ENCODE measurements at places on chromosomes 6 and 20.
A peak's percentile ranks its signal among the peaks of the same experiment; 100 is the strongest.

GRCh38 chr6:130362128-130362527 is 3.7 kb upstream of the TMEM200A start:
- no peak overlapping the region for H3K4me3 ChIP-seq
- H3K4me1 ChIP-seq, result peaks cover 4% of the 10 kb centered on the region
- H3K27ac ChIP-seq, result no peak overlapping the region
- no peaks in the 10 kb centered on the region for H3K36me3 ChIP-seq

GRCh38 chr20:40287683-40288082 is 401.4 kb downstream of the MAFB start:
- DNase-seq, result no peak
- H3K27me3 ChIP-seq, result no peaks in the 10 kb centered on the region
- no peaks in the 10 kb centered on the region for H3K4me1 ChIP-seq

- no peaks in the 10 kb centered on the region for H3K36me3 ChIP-seq
- no peak overlapping the region for H3K27ac ChIP-seq
- DNase-seq, result no peak
- H3K4me1 ChIP-seq, result no peaks in the 10 kb centered on the region
Measured at GRCh38 chr20:62210496-62210855, 9.6 kb downstream of the HRH3 start.

GRCh38 chr6:41986339-41986738 is 44.7 kb upstream of the CCND3 start:
- H3K27me3 ChIP-seq, result no peaks in the 10 kb centered on the region
- no peak for DNase-seq
- H3K4me3 ChIP-seq, result no peak overlapping the region
- H3K4me1 ChIP-seq, result peaks cover 10% of the 10 kb centered on the region

DNA sequence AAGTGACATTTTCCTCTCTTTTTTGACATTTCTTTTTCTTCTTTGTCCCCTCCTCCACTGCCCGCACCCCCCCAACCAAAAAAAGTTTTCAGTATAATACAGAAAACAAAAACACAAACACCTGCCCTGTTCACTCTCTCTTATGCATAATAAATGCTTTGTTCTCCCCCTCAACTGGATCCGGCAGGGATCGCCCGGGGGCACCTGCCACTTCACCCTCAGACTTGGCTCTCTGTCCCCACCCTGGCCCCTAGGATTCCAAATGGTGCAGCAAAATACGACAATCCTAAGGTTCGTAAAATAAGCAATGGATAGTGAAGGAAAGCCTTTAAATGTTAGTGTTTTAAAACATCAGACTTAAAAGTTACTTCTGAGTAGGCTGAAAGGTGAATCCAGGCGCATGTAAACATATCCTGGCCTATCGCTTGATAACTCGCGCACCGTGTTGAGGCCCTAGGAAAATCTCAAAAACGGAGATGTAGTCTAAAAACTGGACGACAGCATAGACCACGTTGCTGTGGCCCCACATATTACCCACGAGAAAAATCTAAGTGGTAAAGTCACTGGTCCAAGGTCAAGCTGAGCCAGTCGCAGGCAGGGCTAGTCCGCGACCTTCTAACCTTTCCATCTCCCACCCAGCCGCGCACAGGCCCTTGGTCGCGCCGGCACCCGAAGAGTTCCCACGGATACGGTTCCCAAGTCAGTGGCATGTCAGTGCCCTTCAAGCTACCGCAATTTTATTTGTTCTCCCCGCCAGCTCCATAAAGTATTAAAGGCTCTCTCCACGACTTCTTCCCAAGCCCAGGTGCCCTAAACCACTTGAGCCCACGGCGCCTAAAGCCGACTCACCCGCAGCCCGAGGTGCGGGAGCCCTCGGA is 130.8 kb downstream of the OGFRL1 start:
- H3K36me3 ChIP-seq, result no peaks in the 10 kb centered on the region
- no peaks in the 10 kb centered on the region for H3K27me3 ChIP-seq
- H3K4me1 ChIP-seq, result no peaks in the 10 kb centered on the region
- no peak for DNase-seq

DNA sequence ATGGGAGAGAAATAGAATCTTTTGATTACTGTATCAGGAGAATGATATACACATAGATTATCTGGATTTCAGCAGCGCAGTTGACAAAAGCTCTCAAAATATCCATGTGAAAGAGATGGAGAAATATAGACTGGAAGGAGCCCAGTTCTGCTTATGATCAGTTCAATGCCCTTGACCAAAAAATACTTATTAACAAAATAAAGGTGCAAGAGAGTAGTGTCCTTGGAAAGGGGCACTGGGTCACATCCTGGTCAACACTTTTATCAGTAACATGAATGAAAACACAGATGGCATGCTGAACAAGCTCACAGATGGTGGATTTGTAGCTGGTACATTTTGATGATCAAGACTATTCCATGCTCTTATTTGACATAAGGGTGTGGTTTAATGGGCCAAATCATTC is 63.9 kb upstream of the PLEKHG1 start:
- no peak overlapping the region for H3K27ac ChIP-seq
- H3K27me3 ChIP-seq, result no peaks in the 10 kb centered on the region
- no peak for DNase-seq
- H3K4me3 ChIP-seq, result no peak overlapping the region

DNA sequence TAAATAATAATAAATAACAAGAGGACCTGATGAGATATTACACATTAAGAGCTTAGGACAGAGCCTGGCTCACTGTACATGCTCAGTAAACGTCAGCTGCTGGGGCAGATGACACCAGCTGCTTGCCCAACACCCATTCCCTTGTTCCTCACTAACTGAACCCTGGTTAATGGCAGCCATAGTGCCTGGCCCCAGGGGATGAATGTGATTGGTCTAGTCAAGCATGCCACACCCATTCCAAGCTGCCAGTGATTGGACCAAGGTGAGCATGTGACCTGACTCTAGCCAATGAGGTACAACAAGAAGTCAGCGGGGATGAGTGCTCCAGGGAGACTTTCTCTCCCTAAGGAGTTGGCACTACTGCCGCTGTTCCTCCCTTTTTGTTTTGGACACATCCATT is 85.1 kb upstream of the PTPN1 start:
- H3K4me3 ChIP-seq, result no peak overlapping the region
- no peak for DNase-seq
- no peak overlapping the region for H3K27ac ChIP-seq
- H3K36me3 ChIP-seq, result no peaks in the 10 kb centered on the region

DNA sequence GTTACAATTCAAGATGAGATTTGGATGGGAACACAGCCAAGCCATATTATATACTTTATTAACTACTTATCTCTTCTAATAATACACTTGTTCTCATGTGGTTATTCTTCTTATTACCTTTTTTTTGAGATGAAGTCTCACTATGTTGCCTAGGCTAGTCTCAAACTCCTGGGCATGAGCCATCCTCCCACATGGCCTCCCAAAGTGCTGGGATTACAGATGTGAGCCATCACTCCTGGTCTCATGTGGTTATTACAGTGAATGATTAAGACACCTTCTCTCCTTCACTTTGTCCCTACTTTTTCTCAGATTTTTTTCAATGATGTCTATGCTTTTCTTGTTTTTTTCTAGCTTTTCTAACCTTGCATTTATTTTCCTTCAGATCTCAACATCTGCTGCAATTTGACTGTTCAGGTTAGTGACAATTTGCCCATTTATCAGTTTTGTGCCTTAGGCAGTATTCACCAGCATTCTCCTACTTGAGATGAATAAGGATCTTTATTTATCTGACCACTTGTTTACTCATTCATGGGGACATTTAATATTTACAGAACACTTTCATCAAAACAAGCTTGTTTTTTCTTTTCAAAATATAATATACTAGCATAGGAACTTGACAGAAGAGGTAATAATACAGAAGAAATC is 105.7 kb downstream of the SLC16A10 start:
- H3K4me1 ChIP-seq, result no peaks in the 10 kb centered on the region
- no peak overlapping the region for H3K4me3 ChIP-seq
- H3K36me3 ChIP-seq, result no peaks in the 10 kb centered on the region
- H3K27me3 ChIP-seq, result no peaks in the 10 kb centered on the region
- DNase-seq, result no peak
- no peak overlapping the region for H3K27ac ChIP-seq

- no peaks in the 10 kb centered on the region for H3K27me3 ChIP-seq
- H3K4me3 ChIP-seq, result no peak overlapping the region
- H3K36me3 ChIP-seq, result no peaks in the 10 kb centered on the region
Measured at GRCh38 chr6:35061651-35062410, 79.3 kb downstream of the TCP11 start.

DNA sequence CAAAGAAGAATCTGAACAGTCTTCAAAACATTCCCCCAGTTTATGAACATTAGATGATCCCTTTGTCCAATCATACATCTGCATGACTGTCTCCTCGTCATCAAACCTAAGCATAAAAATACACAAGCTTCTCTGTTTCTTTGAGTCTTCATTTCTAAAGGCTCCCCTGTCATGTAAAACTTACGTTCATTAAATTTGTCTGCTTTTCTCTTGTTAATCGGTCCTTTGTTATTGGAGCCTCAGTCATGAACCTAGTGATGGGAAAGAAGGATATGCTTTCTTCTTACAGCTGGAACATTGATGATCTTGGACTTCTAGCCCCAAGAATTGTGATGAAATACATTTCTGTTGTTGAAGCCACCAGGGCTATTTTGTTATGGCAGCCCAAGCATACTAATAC is 18.0 kb upstream of the RIPOR2 start:
- peaks cover 87% of the 10 kb centered on the region for H3K4me1 ChIP-seq
- DNase-seq, result no peak
- H3K27ac ChIP-seq, result peak overlapping the region; percentile 75
- H3K36me3 ChIP-seq, result no peaks in the 10 kb centered on the region

GRCh38 chr20:50325215-50325614 is 134.6 kb downstream of the CEBPB start:
- H3K27ac ChIP-seq, result no peak overlapping the region
- no peaks in the 10 kb centered on the region for H3K27me3 ChIP-seq
- H3K4me3 ChIP-seq, result no peak overlapping the region
- no peak for DNase-seq
- no peaks in the 10 kb centered on the region for H3K4me1 ChIP-seq

DNA sequence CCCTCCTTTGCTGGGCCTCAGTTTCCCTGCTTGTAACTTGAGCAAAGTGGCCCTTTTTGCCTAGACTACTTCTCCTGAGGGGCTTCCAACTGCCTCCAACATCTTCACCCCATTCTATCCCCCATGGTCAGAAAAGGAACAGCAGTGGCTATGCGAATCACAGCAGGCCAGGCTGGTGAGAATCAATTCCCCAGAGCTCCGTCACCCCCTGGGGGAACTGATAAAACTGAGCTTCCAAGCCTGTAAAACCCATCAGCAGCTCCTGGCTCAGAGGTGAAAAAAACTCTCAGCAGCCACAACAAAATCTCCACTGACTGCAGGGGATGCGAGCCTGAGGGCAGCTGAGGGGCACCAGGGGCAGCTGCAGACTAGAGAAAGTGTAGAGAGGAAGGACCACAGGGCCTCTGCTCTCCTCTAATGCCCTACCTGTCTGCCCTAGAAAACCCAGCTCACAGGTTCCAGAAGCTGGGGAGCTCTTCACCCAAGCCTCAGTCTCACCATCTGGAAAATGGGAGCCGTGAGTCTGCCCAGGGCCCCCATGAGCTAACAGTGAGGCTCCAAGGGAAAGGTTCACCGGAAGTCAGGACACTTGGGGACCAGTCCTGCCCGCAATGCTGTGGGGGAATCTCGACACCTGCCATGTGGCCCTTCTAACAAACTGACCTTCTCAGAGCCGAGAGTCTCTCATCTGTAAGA is 120.6 kb downstream of the GRM4 start:
- H3K36me3 ChIP-seq, result no peaks in the 10 kb centered on the region
- H3K27me3 ChIP-seq, result no peaks in the 10 kb centered on the region
- no peak overlapping the region for H3K27ac ChIP-seq
- H3K4me3 ChIP-seq, result no peak overlapping the region
- DNase-seq, result no peak
- no peaks in the 10 kb centered on the region for H3K4me1 ChIP-seq

GRCh38 chr20:63042448-63043071 is 35.8 kb upstream of the BHLHE23 start:
- no peaks in the 10 kb centered on the region for H3K27me3 ChIP-seq
- no peak for DNase-seq
- H3K27ac ChIP-seq, result no peak overlapping the region
- no peaks in the 10 kb centered on the region for H3K4me1 ChIP-seq
- no peaks in the 10 kb centered on the region for H3K36me3 ChIP-seq

DNA sequence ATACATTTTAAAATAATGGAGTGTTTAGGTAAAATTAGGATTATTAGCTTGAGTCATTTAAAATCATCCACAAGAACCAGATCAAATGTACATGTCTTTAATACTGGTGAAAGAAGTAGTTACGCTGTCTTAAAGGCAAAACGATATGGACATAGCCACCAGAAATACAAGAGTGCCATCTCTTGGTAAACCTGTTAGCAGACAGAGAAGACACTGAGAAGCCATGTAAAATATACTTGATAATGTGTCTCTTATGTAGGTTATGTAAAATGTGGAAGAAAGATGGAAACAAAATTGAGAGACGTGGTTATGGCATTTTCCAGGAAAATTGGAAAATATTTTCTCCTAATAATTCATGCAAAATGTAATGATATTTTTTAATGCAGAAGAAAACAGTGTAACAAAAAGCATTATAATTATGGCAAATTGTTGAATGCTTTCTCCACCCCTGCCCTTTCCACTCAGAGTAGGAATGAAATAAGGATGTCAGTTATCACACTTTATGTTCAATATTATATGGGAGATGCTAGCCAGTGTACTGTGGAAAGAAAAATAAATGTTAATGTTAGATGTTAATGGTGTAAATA is 12.2 kb upstream of the SLC17A2 start:
- H3K27me3 ChIP-seq, result no peaks in the 10 kb centered on the region
- H3K4me1 ChIP-seq, result no peaks in the 10 kb centered on the region
- H3K36me3 ChIP-seq, result no peaks in the 10 kb centered on the region
- no peak for DNase-seq
- H3K4me3 ChIP-seq, result no peak overlapping the region

DNA sequence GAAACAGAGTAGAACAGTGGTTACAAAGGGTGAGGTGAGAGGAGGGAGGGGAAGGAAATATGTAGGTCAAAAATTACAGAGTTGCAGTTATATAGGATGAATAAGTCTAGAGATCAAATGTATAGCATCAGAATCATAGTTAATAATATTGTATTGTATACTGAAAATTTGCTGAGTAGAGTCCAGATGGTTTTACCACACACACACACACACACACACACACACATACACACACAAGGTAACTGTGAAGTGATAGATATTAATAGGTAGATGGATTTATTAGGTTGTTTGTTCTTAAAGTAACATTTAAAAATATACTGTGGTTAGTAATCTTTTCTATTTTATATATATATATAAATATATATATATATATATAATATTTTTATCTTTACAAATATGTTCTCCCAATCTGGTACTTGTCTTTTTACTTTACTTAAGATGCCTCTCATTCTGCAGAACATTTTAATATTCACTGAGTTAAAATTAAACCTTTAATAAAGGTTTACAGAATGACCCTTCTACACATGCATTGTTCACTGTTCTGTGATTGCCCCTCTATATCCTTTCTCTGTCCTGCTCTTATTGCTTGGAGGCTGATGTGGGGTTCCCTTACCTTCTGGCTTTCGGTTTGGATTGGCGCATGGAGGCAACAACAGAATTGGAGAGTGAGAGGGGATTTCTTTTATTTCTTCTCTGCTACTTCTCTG is 408 bp downstream of the PTCHD4 start:
- no peak overlapping the region for H3K4me3 ChIP-seq
- no peak for DNase-seq

Data from naive thymus-derived CD4-positive, alpha-beta T cell (primary cell).